ENCODE measurements at places on chromosomes 1 and 21.
A peak's percentile ranks its signal among the peaks of the same experiment; 100 is the strongest.

- no peak for DNase-seq
Observed at GRCh38 chr1:200161801-200162200, 134.3 kb downstream of the NR5A2 start.

DNA sequence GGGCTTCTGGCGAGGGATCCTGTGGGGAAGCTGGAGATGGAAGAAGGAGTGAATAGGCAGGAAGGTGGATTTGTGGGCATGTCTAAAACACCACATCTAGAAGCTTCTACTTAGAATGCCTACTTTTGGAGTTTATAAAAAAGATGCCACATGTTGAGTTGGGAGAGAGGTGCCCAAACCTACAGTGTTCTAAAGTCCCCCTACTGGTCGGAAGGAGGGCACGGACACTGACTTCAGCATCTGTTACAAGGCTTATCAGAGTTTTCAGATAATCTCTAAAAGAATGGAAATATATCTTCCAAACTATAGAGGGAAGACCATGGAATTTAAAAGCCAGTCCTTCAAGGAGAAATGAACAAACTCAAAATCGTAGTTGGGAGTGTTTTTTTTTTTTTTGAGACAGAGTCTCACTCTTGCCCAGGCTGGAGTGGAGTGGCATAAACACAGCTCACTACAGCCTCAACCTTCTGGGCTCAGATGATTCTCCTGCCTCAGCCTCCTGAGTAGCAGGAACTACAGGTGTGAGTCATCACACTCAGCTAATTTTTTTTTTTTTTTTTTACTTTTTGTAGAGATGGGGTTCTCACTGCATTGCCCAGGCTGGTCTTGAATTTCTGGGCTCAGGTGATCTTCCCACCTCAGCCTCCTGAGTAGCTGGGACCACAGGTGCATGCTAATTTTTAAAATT lies 14.8 kb downstream of the IBA57 start:
- peak; percentile 42 for DNase-seq

- no peak for DNase-seq
Observed at GRCh38 chr21:44497703-44498126, 42.3 kb downstream of the KRTAP10-1 start.

DNA sequence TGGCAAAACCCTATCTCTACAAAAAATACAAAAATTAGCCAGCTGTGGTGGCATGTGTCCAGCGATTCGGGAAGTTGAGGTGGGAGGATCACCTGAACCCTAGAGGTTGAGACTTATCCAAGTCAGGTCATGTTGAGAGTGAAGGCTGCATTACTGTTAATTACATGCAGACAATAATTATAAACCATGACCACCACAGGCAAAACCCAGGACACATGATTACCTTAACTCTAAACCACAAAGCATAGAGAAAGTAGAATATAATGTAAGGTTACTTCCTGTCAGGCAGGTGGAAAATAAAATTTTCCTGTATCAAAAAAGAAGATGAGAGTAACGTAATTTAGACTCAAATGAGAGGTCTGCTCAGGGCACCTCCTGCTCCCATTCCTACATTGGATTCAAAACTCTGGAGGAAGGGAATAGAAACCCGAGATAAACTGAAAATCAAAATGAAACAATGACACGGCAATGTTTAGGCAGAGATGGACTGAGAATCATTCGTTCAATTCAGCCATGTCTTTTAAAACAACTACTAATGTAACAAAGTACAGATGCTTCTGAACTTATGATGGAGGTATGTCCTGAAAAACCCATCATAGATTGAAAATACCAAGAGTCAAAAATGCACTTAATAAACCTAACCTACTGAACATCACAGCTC lies 33.6 kb downstream of the RGS8 start:
- no peak for DNase-seq

DNA sequence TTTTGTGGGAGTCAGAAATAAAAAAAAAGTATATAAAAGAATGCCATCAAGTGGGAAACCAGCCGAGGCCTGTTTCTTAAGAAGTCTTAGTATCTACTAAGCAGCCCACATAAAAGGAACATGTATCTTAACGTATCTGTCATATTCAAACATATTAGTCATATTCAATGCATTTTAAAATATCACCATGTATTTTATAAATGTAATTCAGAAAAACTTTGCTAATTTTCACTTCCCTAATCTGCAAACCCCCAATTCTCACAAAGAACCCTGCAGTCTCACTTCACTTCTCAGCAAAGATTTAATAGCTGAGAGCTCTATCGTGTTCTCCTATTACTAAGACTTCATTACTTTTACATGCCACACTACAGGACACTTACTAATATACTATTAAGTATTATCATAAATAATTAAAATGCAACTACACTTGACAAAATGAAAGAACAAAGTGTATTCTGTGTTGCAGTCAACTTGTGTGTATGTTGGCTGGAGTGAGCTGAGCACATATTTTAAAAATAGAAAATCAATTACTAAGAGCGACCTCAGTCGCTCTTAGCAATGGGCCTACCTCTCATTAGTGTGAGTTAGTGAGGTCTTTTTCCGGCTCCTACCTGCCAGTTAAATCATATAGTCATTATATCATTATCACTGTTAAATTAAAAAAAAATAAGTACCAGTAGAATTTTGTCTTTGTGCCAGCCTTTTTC lies 484.3 kb downstream of the LMO4 start:
- DNase-seq, result peak; percentile 43

- DNase-seq, result no peak
Observed at GRCh38 chr1:23598424-23598823, 39.1 kb upstream of the ID3 start.

GRCh38 chr1:18703041-18703621 lies 72.5 kb downstream of the PAX7 start:
- DNase-seq, result no peak

GRCh38 chr21:46326110-46326703 lies 2.3 kb downstream of the PCNT start:
- no peak for DNase-seq

GRCh38 chr1:159121526-159121925 lies 45.0 kb upstream of the AIM2 start:
- no peak for DNase-seq

DNA sequence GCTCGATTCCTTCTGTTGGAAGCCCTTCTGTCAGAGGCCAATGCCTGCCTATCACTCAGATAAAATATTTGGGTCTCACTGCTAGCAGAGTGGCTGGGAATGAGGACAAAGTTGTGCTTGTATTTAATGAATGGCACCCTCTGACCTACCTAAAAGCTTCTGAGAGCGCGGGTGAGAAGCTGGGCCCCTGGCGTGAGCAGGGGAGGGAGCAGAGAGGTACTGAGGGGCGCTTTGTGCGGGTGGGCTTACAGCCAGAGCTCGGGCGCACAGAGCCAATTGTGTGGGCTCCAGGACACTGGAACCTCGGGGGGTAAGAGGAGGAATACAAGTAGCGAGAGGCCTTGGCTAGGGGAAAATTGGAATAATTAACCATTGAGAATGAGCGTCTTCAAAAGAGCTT lies 32.3 kb downstream of the PCAT6 start:
- DNase-seq, result no peak

DNA sequence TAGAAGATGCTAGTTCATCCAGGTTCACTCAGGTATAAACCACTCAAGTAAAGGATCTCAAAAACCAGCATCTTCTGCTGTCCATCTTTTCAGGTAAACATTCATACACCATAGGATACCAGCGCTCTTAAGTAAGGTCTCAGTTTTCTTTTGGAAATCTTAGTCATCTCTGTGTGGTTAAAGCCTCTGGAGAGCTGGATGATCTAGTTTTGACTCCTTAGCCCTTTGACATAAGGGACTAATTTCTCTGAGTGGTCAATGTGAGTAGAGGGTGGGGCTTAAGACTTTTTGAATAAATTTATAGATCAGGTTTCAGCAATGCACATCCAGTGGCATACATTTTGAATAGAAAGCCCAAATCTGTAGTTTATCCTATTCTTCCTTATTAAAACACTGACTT lies 92.3 kb downstream of the CTH start:
- no peak for DNase-seq

- no peak for DNase-seq
Observed at GRCh38 chr1:30012455-30013440, 710.6 kb downstream of the MATN1 start.

DNA sequence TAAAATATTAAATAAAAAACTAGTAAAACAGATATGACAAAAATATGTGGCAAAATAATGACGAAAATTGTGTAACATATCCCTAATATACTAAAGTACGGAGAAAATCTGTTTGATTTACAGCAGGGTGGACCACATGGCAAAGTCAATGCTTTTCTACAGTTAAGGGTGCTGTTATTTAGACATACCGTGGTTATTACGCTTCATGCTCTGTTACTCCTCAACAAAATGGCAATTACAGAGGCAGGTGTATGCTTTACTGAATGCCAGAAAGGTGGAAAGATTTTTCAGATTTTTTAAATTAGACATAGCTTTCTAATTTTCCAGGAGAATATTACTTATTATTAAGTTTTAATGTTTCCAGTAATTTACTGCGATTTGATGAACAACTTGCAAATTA lies 343.9 kb upstream of the DPYD start:
- DNase-seq, result no peak

All from B cell (primary cell).